ENCODE measurements at places on chromosomes 1 and 21.
A peak's percentile ranks its signal among the peaks of the same experiment; 100 is the strongest.

- no peak for DNase-seq
Measured at GRCh38 chr1:53594391-53595180, 135.4 kb downstream of the DMRTB1 start.

DNA sequence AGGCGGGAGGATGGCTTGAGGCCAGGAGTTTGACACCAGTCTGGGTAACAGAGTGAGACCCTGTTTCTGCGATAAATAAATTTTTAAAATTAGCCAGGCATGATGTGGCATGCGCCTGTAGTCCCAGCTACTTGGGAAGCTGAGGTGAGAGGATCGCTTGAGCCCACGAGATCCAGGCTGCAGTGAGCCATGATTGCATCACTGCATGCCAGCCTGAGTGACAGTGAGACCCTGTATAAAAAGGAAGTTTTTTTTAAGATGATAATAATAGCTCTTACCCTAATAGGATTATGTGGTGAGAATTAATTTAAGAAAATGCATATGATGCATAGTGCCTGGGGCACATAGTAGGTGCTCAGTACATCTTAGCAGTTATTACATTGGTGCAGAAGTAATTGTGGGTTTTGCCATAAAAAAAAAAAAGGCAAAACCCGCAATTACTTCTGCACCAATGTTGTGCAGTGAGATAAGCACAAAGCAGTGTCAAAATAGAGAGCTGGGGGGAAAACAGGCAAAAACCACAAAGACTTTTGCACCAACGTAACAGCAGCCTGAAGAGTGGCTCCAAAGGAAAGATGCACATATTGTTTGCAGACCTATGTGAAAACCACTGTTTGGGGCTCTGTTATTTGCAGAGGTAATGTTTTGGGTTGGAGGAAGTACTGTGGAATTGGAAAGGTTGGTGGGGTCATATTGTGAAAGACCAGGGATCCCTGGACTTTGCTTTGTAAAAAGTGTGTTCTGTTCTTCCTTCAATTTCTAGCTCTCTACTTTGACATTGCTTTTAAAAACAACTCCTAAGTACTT is 72.4 kb downstream of the PLXNA2 start:
- no peak for DNase-seq

DNA sequence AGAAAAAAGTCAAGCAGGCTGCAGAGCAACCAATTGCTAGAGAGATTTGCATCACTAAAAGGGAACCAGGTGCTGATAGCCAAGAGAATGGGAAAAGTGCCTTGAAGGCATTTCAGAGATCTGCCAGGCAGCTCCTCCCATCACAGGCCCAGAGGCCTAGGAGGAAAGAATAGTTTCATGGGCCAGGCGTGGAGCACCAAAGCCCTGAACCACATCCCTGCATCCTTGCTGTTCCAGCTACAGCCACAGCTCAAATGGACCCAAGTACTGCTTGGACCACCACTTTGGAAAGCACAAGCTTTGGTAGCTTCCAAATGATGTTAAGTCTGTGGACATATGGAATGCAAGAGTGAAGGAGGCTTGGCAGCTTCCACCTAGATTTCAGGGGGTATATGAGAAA is 29.7 kb upstream of the ZSWIM5 start:
- no peak for DNase-seq

DNA sequence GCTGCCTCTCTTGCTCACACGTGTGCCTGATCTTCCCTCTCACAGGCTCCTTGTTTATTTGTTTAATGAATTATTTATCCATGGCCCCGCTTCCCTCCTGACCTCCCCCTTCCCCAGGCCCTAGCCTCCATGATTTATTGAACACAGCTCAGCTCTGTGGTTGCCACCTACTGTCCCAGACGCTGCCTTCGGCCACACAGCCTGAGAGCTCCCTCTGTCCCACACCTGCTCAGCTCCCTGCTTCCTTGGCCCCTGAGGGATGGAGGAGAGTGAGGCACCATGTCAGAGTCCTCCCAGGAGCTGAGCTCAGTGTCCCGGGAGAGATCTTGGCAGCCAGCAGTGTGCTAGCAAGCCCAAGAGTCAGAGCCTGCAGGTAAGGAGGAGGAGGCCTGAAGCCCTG is 3.1 kb upstream of the EFNA3 start:
- no peak for DNase-seq

DNA sequence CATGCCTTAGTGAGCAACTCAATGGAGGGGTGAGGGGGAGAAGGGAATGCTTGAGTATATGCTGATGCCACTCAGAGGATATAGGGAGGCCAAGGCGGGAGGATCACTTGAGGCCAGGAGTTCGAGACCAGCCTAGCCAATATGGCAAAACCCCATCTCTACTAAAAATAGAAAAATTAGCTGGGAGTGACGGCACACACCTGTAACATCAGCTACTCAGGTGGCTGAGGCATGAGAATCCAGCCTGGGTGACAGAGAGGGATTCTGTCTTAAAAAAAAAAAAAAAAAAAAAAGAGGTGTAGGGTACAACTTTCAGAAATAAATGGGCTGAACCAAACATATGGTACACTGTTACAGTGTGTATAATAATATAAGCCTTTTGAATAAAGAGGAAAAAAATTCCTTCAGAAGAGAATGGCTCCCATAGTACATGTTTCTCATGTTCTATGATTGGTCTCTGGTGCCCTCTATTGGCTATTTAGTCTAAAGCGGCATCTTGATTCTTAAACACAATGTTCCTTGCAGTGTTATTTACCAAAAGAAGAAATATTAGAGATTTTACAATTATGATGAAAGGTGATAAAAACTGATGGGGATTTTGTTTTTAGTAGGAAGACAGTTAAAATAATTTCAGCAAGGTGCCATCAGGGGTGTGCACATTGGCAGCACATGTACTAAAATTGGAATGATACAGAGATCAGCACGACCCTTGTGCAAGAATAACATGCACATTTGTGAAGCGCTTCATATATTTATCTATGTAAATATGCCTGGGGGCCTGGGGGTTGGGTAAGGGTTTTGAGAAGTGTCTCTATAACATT is 109.8 kb downstream of the PATJ start:
- no peak for DNase-seq

GRCh38 chr1:233673261-233673946 is 59.5 kb downstream of the KCNK1 start:
- no peak for DNase-seq

- no peak for DNase-seq
Measured at GRCh38 chr1:216064643-216065042, 358.6 kb downstream of the USH2A start.

DNA sequence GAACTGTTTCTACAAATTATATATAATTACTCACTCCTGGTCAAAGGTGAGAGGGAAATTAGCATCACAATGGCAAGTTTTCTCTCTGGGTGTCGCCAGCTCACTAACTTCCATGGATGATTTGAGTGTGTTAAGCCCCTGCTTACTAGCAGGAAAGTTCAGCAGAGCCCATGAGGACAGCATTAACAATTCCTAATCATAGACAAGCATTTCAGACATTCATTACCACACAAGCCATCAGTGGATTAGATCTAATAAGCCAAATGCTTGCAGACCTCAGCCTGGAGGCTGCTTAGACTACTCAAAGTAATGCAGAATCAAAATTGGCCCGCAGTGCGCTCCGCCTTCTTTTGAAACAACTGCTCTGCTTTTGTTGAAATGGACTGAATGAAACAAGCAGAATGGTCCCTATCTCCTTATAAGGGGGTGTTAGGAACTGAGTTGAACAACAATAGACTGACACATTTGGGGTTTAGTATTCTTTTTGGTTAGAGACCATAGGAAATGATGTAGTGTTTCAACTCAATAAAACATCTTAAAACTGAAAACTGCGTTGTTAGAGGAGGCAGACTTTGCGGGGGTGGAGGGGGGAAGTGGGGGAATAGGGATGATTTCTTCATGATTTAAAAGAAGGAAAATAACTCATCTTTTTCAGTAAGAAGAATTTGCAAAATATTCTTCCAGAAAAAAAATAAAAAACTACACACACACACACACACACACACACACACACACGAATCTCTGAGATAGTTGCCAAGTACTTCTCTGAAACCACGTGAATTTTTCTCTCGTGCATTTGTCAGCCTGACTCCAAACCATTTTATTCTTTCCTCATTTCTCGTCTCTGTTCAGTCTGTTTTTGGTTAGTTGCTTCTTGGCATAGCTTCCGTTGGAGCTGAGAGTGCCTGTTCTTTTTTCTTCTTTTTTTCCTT is 54.6 kb downstream of the GORAB start:
- DNase-seq, result no peak

DNA sequence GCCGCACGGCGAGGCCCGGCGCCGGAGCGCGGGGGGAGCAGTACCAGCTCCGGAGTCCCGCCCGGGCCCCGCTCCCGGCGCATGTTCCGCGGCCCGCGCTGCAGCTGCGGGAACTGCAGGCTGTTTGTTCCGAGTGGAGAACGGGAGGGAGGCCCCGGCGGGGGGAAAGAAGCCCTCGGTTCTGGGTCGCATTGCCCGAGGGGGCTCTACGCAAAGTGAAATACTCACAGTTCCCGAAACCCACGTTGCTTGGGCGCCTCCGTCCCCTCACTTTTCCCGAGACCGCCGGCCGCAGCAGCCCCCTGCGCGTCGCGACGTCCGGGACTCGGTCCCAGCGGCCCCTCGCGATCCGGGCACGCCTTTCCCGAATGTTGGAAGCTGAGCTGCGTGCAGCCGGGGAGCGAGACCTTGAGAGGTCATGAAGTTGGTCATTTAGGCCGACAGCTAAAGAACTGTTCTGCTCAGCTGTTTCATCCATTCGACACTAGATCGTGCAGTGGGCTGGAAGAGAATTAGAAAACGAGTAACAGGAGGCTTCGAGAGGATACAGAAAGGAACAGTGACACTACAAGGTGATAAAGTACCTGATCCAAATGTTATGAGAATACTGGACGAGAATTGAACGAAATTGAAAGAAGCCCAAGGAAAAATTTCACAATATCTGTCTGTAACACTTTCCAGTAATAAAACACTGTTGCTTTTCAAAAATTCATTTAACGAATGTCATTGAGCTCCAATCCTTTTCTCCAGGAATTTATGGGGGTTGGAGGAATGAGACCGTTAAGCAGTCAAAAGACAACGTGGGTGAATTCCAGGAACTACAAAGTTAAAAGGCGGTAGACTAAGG is 657 bp upstream of the LIN9 start:
- no peak for DNase-seq

GRCh38 chr1:214551436-214552173 is at the start of gene PTPN14:
TSS of gene PTPN14 (minus strand) at chr1:214551602. CDS start at chr1:214464803, 86,799 bp downstream.
- no peak for DNase-seq

GRCh38 chr21:41689289-41689583 is 77.6 kb downstream of the RIPK4 start:
- DNase-seq, result no peak

GRCh38 chr1:186722711-186723309 is 42.6 kb upstream of the PTGS2 start:
- no peak for DNase-seq

DNA sequence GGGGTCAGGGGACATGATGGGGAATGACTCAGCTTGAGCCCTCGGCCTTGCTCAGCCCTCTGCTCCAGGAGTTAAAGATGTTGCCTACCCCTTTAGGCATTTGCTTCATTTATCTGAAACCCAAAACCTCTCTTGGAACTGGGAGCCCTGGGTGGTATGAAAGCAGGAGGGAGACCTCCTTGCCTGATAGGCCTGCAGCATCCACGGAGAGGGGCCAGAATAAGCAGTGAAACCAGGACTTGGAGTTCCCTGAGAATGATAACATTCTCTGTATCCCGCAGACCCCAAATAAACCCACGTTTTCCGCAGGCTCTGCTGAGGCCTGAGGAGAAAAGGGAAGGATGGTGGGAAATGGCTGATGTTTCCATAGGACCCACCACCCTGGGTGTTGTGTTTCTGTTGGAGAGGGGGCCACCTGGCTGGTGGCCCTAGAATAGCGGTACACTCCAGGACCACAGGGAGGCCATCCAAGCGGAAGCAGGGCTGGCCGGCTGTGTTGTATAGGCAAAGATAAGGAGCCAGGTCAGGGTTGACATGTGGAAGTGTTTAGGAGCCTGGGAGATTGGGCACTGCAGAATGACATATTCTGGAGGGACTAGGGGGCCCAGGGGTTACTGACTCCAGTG is 77.4 kb downstream of the FOXD2 start:
- DNase-seq, result no peak

DNA sequence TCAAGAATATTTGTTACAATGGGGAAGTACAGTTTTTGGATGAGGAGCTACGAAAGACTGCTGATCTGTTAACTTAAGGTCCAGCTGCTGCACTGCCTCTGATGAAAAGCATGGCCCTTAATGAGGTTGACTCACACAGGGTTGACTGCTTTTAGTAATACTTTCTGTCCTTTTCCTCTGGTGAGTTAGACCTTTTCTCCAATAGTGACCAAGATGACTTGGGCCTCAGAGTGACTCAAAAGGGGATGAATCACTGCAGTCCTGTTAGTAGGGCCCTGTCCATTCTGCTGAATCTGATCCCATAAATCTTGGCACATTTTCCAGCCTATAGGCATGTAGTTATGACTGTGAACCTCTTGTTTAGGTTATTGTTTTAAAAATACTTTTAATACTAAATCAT is 2.7 kb downstream of the DISP1 start:
- no peak for DNase-seq

- DNase-seq, result no peak
Measured at GRCh38 chr1:21045351-21045750, 131.3 kb downstream of the EIF4G3 start.

DNA sequence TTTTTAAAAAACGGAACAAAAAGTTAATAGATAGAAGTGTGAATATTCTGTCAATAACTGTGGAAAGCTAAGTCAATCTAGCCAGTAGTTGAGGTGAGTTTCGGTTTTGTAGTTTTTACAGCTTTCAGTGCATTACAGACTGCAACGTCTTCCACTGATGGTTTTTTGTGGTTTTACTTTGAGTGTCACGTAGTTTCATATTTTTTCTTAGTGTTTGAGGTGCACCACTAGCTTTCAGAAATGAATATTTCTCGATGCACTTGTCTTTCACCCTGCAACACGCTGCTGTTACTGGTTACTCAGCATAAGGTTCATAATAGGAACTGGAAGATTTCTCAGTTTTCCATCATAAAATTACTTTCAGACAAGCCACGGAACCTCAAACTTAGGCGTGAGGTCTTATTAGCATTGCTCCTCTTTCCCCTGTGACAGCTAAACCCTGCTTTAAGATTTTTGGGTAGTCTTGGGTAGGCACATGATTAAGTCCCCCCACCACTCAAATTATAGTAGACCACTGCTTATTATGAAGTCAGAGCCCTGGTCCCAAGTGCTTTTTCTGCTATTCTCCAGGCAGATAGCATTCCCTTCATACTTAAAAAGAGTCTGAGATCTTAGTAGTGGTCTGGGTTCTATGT is 1412.7 kb downstream of the KCNT2 start:
- DNase-seq, result peak; percentile 65

GRCh38 chr21:26972192-26972591 is 5.3 kb upstream of the ADAMTS5 start:
- no peak for DNase-seq

DNA sequence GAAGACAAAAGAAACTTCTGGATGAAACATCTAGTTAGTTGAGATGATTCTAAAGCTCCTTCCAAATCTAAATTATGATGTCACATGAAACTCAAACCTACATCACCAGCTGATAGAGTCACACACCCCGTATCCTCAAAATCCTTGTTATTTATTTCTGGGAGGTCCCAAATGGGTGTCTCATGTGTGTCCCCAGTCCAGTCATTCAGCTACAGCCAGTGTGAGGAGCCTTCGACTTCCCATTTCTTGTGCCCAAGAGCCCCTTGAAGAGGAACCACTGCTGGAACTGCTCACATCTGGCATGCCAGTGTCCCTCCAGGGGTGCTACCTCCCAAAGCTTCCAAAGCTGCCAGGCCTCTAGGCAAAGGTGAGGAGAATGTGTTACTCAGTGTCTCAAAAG is 32.5 kb upstream of the KCNA3 start:
- no peak for DNase-seq

- DNase-seq, result no peak
Measured at GRCh38 chr1:172756024-172756423, 97.1 kb downstream of the FASLG start.

- DNase-seq, result no peak
Measured at GRCh38 chr21:37341254-37341960, 25.2 kb upstream of the DYRK1A start.
